Stimulated activated CD8-positive, alpha-beta memory T cell treated with anti-CD3 and anti-CD28 coated beads, Interleukin-12 subunit alpha, Interleukin-12 subunit beta, amount 100 ng/mL, for 1 hour (primary cell): ENCODE measurements at places on chromosomes 3 and 15.

GRCh38 chr3:14780927-14781507 is 37.7 kb upstream of the FGD5 start:
- no peak for DNase-seq

DNA sequence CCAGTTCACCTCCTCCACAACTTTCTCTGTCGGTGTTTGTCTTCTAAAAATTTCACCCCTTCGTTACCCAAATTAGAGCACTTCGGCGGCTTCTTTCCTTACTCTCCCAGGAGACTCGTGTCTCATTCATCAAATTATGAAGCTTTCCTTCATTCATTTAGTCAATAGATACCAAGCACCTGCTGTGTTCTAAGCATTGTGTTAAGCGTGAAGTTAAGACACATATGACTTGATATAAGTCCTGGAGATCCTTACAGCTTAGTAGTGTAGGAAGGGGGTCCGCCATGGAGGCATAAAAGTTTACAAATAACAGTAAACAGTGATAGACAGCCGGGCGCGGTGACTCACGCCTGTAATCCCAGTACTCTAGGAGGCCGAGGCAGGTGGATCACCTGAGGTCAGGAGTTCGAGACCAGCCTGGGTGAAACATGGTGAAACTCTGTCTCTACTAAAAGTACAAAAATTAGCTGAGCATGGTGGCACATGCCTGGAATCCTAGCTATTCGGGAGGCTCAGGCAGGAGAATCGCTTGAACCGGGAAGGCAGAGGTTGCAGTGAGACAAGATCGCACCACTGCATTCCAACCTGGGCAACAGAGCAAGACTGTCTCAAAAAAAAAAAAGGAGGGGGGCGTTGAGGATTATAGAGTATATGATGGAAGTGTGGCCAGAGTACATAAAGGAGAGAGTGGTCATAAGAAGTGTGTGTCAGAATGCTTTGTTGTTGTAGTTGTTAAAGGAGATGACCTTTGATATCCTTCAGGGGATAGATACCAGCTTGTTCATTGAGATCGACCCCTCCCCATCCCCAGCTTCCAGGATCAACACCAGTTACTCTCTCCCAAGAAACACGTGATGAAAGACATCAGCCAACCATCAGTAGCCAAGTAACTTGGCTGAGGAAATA is 744 bp upstream of the CCDC32 start:
- no peak for DNase-seq

DNA sequence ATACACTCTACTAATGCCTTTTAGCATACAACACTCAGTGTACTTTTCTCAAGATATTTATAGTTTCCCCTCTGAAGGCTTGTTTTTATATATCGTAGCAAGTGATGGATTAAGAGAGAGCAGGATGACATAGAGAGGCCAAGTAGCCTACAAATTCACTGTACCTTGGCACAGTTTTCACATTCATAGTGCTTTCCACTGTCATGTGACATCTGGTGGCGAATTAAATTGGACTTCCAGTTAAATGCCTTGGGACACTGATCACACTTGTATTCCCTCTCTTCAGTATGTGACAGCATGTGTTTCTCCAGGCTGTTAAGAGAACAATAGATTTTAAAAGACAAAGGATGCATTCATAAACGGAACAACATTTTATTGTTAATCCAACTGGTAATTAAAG is 541.1 kb downstream of the MECOM start:
- DNase-seq = no peak

DNA sequence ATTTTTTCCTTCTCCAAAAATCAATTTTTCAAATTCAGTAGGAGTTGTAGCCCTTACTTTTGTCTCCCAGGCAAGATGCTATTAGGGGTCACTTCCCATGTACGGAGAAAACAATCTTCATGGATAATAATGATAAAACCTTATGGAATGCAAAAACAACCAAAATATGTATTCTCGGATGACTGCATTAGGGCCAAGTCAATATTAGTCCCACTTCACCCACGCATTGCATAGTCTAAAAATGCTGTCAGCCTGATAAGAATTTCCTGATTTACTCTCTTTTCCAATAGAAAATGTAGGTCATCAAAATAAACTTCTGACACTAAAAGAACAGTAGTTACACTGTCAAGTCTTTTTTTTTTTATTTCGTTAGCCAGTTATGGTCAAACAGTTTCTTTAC is 2.7 kb downstream of the VGLL3 start:
- DNase-seq = no peak

DNA sequence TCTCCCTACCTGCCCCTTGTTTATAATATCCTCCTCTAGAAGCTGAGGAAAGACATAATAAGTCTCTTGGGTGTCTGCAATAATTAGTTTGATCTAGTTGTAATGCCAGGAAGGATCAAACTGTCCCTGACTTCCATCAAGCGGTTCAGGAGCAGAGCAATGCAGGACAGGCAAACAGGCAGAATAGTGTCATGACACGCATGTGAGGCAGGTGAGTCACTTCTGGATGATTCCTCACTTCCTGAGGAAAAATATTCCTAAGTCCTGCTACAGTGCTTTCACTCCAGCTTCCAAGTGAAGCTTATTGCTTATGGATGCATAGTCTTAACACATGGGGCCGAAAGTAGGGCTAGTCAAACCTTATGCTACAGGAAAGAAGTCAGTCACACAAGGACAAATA is 85.8 kb downstream of the GREM1 start:
- DNase-seq = no peak

DNA sequence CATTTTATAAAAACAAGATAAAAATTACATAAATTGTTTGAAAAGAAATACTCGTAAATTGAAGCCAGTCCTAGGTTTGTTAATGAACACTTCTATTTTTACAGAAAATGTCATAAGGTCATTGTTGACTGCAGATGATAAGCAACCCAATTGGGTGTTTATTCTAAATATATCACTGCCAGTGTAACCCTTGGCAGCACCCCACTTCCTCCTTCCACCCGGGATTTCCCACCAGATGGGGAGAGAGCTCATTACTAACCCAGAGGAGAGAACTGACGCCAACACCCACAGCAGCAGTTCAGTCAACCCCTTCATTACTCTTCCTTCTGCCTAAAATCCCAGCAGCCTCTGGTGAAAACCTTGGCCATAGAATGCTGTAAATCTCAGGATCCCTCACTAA is 307.6 kb downstream of the GAP43 start:
- DNase-seq = no peak

- no peak for DNase-seq
Measured at GRCh38 chr15:92582206-92582605, 73.4 kb downstream of the FAM174B start.

DNA sequence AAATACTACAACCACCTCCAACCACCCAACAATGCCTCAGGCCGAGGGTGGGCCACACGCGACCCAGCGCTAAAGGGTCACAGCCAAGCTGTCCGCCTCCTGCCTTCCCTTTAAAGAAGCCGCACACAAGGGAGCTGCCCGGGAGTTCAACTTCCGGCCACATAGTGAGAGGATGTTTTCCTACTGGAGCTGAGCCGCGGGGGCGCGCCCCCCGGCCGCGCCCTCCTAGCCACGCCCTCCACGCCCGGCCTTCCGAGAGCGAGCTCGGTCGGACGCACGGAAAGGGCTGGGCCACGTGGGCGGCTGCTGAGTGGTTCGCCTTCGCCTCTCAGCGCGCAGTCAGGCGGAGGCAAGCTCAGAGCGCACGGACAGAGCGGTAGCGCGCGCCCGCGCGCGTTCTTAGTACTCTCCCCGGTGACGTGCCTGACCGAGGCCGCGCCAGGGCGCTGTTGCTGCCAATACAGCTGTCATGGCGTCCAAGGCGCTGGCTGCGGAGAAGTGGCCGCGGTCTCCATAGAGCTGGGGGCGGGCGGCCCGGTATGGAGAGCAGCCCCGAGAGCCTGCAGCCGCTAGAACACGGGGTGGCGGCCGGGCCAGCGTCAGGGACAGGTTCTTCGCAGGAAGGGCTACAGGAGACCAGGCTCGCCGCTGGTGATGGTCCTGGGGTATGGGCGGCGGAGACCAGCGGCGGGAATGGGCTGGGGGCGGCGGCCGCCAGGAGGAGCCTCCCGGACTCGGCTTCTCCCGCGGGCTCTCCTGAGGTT is at the start of gene MINDY2:
TSS of gene MINDY2 (plus strand) at position 446 of the 764 bp plus-strand sequence. CDS start at position 540, 94 bp downstream.
- peak; percentile 90 for DNase-seq

DNA sequence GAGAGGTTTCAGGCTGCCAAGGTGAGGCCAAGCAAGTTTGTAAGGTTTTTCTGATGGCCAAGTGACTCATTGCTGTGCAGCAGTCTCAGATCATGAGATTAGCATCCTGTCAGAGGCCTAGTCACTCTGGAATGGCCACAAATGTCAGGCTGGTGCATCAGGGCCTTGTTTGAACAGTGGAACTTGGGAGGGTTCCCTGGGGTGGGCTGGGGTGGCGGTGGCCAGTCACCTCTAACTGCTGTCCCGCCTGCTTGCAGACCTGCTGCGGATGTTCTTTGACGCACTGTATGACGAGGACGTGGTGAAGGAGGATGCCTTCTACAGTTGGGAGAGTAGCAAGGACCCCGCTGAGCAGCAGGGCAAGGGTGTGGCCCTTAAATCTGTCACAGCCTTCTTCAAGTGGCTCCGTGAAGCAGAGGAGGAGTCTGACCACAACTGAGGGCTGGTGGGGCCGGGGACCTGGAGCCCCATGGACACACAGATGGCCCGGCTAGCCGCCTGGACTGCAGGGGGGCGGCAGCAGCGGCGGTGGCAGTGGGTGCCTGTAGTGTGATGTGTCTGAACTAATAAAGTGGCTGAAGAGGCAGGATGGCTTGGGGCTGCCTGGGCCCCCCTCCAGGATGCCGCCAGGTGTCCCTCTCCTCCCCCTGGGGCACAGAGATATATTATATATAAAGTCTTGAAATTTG is 2.8 kb upstream of the FAM131A start:
- DNase-seq = peak; percentile 27

DNA sequence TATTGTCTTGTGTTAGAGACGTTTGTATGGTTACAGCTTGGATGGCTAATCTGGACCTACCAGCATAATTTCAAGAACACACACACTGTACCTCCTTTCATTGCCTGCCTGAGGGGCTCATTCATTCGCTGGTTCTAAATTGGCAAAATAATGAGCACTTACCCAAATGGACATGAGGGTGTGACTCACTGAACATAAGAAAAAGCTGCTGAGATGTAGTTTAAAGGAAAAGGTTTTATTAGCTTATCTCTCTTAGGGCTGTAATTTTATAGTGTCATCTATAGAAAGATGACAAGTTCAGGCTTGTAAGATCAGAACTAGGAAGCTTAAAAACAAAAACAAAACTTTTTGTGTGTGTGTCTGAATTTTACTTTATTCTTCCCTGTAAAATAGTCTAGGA is 120.7 kb upstream of the WNT7A start:
- DNase-seq = no peak

- DNase-seq = no peak
Measured at GRCh38 chr15:74240897-74241614, 4.9 kb downstream of the CCDC33 start.

- no peak for DNase-seq
Measured at GRCh38 chr15:63715818-63716217, 117.9 kb downstream of the HERC1 start.

DNA sequence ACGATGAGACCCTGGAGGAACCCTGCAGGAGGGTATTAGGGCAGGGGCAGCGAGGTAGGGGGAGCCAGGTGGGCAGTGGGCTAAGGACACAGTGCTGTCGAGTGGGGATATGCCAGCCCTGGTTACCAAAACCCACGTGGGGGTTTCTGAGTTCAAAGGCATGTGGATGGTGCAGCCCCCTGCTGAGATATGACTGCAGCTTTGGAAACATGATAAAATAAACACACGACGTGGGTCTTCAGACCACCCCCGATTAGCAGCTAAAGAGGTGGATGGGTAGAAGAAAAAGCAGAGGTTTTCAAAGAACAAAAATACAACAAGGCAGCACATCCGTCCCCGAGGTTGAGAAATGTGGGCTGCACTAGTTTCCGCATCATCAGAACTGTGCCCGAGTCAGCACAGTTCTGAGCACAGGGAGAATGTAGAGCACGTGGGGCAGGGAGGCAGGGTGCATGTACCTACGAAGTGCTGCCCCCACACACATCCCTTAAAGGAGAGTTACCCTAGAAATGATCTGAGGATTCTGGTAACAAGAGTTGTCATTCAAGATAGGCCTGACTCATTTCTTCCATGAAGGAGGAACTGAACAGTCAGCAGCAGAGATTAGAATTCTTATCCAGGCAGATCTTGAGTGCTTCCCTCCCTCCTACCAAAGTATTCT is 121.3 kb downstream of the RPLP1 start:
- no peak for DNase-seq

DNA sequence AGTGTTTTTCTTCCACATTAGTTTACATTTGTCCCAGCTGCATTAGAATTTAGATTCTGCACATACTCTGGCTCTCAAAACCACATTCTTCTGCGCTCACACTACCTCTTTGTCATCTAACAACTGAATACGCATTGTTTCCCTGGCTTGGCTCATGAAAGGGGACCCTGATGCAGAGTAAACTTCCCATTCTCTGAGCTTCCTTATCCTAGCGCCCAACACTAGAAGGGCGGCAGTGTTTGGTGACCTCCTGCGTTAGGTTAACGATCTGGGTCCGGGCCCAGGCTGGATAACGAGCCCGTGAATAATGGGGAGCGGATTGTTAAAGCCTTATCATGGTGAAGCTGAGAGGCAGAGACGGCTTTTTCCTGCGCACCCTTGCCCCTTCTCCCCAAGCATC is 63.9 kb downstream of the ETV5 start:
- no peak for DNase-seq

DNA sequence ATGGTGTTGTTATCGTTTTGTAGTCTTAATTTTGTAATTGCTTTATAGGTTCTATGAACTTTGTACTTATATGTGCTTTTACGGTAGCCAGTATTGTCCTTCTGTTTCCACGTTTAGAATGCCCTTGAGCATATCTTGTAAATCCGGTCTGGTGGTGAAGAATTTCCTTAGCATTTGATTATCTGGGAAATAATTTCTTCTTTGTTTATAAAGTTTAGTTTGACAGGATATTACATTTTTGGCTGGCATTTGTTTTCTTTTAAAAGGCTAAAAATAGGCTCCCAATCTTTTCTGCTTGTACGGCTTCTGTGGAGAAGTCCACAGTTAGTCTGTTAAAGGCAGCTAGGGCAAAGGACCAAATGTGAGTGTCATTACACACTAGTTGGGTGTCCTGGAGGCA is 36.7 kb downstream of the SPESP1 start:
- no peak for DNase-seq
